ACHN (cell line): ENCODE measurements at places on chromosomes 6 and 20.

DNA sequence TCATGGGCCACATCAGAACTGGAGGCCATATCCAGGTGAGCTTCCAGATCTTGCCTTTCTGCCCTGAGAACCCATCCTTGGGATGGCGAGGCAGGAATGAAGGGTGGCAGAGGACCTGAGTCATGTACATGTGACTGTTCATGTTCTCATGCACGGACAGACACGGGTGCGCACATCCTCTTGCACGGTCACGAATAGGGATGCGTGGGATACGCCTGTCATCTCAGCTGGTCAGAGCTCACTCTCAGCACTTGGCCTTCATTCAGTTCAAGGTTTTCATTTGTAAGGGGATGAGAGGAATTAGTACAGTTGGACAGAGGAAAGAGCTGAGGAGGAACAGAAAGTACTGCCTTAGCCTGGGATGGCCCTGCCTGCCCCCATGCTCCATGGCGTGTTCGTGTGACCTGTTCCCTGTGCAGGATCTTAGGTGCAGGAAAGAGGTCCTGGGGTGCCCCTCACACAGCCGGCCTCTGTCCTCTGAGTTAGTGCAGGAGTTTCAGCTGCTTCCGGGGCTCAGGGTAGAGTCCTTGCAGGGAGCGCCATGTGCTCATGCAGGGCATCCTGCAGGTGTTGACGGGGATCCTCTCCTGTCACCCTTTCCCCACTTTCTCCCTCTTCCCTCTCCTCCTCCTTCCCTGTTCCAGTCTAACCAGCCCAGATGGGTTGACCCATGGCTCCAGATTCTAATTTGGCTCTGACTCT, 173.4 kb downstream of the DTNBP1 start:
- no peak for DNase-seq

DNA sequence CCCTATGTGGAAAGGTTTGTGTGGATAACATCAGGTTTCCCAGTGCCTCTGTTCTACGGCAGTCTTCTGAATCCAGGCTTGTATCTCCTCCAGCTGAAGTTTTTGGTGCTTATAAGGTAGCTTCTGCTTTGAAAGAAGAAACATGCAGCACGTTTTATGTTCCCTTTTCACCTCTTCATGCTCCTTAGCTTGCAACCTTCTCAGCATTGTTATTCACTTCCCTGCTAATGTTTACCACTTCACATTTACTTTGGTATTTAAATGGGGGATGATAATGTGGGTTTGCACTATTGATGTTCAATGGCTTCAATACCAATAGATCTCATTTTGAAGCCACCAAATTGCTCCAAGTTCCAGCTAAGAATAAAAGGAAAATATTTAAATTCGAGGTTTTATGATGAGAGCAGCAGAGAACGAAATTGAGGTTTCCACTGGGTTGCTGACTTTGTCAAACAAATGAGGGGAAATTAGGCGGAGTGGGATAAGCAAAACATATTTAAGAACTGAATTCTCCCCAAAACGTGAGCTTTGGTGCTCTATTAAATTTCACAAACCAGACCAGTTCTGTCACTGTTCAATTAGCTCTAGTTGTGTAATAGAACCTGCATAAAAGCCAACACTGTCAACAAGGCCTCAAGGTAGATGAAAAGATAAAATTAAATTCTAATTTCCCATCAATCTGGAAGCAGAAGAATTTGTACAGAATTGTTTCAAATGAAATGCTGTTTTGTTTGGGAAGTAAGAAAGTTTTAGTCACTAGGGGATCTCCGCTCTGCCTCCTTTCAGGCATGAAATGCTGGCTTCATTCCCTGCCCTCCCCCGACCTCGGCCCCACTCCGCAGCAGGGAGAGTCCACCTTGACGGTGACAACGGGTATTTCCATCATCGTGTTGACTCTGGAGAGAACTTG, 1.4 kb downstream of the IL22RA2 start:
- DNase-seq: no peak

GRCh38 chr20:51584116-51584515, 41.6 kb upstream of the NFATC2 start:
- no peak for DNase-seq

- DNase-seq: no peak
These were observed 173.4 kb upstream of the PLCB4 start for GRCh38 chr20:8895472-8895871.

DNA sequence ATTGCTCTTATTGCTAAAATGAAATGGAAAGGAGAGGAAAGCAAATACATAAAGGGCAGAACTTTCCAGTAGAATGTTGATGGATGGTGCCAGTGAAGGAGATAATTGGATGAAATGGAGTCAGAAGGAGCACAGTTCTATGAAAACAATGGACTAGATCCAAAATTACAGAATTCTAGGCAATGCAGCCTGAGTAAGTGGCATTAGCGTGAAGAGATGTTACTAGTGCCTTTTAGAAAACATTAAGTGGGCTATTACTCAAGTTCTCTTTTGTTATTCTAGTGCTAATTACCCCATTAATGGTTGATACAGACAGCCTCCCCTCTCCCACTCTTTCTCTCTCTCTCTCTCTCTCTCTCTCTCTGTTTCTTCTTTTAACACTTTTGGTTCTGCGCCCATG, 209.5 kb upstream of the RGS17 start:
- DNase-seq: no peak

GRCh38 chr6:114319749-114320148, 23.1 kb downstream of the HS3ST5 start:
- DNase-seq: no peak

DNA sequence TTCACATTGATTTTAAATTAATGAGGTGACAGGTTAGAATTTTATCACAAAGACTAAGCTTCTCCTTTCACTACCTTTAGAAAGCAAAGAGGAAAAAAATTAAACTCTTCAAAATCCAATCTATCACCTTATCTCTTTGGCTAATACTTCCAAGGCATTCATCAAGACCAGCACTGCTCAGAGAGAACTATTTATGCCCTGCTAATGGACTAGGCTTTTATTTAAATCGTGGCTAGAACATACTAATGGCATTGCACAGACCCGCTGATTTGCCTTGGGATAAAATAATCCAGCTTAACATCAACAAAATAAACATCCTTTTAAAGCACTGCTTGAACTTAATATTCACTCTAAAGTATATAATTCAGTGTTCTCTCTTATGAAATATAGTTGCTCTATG, 880.4 kb downstream of the HACE1 start:
- no peak for DNase-seq

DNA sequence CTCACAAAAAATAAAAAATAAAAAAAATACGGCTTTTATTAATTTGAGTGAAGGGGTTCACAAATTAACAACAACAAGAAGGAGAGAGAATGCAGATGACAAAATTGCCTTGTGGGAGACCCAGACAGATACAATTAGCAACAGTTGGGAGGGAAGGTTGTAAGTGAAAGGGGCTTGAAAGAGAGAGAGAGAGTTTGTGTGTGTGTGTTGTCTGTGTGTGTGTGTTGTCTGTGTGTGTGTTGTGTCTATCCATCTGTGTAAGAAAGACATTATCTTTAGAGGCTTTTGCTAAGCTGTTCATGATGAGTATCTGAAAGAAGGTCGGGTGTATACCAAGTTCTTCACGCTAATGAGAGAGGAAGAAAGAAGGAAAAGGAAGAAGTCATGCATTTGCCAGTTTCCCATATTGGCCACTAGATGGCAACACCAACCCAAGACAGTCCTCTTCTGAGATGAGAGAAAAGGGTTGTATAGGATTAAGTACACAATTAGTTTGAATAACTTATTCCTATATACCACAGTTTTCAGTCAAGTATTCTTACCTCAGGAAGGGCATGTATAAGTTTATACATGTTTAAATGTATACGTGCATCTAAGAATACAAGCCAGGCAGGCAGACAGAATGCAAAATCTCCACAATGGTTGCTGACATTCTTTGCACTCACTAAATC, 63.7 kb upstream of the CD2AP start:
- peak; percentile 72 for DNase-seq
